ENCODE measurements at places on chromosomes 12 and 14.
A peak's percentile ranks its signal among the peaks of the same experiment; 100 is the strongest.

DNA sequence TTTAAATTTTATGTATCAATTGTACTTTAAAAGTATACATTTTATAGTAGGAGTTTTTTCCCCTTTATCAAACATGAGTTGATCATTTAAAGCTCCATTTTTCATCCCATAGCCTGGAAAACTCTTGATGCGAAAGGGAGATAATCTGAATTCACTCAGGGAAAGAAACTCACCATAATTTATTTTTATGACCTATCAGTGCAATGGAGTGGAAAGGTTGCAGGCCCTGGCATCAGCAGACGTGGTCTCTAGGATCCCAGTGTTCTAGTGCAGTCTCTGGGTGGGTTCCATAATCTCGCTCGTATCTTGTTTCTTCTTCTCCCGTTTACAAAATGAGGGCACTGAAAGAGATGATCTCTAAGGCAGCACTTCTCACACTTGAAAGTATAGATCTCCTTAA, 85.0 kb downstream of the PTGER2 start:
- no peak for DNase-seq

- DNase-seq, result no peak
These were observed 33.2 kb downstream of the NCKAP5L start for GRCh38 chr12:49794811-49795653.

DNA sequence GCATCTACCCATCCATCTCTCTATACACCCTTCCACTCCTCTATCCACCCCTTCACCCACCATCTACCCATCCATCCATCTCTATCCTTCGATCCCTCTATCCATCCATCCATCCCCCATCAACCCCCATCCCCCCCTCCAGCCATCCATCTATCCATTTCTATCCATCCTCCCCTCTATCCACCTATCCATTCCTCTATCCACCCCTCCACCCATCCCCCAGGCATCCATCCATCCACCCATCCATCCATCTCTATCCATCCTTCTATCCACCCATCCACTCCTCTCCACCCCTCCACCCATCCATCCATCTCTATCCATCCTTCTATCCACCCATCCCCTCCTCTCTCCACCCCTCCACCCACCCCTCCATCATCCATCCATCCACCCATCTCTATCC, 17.5 kb upstream of the GPR132 start:
- no peak for DNase-seq

GRCh38 chr14:93431036-93431670, 414 bp downstream of the UNC79 start:
- DNase-seq, result peak; percentile 42

DNA sequence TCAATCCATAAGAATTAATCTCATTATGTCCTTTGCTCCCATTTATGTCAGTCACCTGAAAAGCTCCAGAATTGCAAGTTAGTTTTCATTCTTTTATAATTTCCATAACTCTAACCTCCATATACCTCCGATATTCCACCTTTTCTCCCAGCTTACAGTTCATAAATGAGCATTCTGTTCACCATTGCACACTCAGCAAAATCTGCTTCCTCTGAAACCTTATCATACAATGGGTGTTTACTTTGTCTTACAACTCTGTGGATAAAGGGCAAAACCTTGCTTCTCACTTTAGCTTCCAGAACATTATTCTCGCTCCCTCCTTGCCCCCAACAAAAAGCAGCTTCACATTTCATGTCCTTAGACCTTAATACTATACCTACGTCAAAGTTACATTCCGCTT, 19.3 kb upstream of the SLCO1B1 start:
- DNase-seq, result no peak

DNA sequence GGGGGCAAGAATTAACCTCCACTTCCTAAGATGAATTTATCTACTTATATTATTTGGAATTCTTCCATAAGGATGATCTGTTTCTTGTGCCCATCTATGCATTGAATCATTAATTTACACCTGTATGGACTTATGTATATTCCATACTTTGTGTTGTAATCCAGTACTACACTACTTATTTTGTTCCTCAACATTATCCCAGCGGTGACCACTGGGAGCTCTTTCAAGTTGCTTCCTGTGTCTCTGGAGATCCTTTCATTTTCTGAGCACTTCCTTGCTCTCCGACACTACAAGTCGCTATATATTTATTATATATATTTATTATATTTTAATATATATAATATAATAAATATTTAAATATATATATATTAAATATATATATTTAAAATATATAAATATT, 54.9 kb upstream of the SCN8A start:
- DNase-seq, result no peak

GRCh38 chr12:59927032-59927431, 331.2 kb downstream of the SLC16A7 start:
- DNase-seq, result no peak

DNA sequence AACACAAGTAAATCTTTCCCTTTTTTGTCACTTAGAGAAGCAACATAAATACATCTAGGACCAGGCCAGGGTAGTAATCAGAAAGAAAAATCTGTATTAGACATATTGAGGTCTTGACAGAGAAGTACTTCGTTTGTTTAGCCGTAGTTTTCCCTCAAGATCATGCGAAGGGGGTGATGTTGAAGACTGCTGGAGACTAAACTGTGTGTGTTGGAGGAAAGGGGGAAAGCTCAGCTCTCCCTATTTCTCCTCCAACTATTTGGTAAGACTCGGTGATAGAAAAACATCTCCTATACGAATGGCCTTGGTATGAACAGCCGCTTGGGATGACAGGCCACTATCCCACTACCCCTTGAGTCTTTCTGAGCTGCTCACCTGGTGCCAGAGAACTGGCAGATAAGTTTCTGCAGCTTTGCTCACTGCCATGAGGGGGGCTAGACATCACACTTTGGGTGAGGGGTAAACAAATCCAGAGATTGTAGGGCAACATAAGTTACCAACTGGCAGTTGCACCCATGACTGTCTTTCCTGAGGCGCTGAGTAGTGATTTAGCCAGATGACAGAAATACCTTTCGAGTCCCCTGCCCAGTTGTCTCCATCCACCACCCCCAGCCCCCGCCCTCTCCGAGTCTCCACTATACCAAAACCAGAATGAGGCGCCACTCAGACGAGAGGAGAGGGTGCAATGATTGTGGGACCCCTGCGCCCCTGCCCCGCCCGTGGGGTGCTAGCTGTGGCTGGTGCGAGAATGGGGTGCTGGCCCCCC, 685 bp downstream of the VAMP1 start:
- DNase-seq, result no peak

GRCh38 chr14:34374998-34375740, 86.9 kb downstream of the SPTSSA start:
- no peak for DNase-seq

DNA sequence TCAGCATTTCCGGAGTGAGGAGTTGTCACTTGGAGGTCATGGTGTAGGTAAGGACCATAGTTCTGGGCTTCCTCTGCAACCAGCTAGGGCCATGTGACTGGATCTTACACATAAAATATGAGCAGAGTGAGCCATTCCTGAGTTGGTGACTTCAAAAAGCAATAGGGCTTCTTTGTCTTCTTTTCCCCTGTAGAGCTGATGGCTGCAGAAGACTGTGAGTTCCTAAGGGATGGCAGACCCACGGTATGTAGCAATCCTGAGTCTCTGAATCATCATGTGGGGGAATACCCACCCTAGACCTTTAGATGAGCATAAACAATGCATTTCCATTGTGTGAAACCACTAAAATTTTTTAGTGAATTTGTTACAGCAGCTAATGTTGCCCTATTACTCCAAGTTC, 151.1 kb upstream of the TBX3 start:
- no peak for DNase-seq

- DNase-seq, result no peak
These were observed 4.3 kb downstream of the STYK1 start for GRCh38 chr12:10669533-10669932.

GRCh38 chr12:131980263-131980662, 30.5 kb downstream of the EP400 start:
- DNase-seq, result no peak

- DNase-seq, result no peak
These were observed 13.8 kb downstream of the MGST1 start for GRCh38 chr12:16361142-16361783.

DNA sequence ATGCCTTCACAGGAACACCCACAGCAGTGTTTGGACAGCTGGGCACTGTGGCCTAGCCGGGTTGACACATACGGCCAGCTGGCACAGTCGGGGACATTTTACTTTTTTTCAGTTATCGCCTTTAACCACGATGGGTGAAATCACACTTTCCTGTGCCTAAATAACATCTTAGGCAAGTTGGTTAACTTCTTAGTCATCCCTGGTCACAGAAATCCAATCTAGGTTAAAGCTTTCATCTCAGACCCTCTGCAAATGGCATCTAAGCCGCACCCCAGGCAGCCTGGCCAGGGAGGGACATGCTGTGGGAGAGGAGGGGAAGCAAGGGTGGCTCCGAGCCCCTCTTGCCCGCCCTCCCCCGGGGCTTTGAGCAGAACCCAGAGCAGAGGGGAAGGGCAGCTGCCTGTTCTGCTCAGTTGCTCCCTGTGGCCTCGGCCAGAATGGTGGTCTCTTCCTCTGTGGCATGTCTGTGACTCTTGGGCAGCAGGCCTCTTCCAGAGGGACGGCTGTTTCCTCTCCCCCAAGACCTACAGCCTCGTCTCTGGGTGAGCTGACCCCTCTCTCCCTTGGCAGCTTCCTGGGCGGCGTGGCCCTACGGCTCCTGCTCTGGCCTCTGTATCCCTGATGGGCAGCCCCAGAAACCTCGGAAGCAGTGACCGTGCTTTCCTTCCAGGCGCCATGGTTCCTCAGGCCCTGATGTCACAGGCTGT, 85.4 kb upstream of the DYNC1H1 start:
- no peak for DNase-seq

DNA sequence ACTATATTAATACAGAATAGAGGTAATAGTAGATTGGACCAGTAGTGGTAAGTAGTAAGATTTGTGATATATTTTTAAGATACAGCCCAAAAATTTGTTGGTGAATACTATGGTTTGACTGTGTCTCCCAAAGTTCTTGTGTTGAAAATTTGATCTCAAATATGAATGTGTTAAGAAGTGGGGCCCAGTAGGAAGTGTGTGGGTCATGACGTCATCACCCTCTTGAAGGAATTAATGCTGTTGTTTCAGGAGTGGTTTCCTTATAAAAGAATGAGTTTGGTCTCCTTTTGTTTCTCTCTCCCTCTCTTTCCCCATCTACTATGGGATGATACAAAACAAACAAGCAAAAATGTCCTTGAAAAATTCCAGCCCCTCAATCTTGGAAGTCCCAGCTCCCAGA, 16.3 kb downstream of the LUM start:
- DNase-seq, result no peak

DNA sequence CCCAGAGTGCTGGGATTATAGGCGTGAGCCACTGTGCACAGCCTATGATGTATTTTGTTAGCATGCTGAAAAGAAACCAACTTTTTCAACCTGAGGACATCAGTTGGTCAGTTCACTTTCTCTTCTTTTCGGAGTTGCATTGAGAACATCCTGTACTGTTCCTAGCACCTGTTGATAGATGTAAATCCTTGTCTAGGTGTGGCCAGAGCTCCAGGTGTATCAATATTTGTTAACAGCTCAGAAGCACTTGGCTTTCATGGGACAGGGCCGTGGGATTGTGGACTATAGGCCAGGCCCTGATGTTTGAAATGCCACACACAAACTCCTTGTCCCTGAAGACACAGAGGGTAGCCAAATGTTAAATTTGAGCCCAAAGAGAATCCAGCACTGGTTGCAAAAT, 14.9 kb downstream of the HCAR2 start:
- DNase-seq, result no peak

GRCh38 chr12:93229494-93230325, 148.0 kb upstream of the NUDT4 start:
- DNase-seq, result no peak

DNA sequence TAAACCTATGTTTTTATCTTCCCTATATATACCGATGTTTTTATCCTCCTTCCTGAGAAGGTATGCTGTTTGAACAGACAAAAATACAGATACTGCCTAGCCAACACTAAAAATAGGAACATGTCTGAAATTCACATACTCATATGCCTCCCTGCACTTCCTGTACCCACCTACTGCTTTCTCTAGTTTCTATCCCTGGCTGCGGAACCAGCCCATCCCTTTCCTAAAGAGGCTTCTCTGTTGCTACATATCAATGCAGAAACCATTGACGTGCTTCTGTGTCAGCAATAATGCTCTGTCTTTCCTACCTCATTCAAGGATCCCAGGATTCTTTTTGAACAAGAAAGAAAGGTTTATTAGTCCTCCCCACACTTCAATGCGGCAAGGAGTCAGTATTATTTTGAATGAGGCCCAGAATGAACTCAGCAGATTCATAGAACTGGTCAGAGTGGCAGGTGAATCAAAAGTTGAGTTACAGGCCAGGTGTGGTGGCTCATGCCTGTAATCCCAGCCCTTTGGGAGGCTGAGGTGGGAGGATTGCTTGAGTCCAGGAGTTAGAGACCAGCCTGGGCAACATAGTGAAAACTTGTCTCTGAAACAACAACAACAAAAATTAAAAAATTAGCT, 67.8 kb upstream of the NAP1L1 start:
- DNase-seq, result no peak

DNA sequence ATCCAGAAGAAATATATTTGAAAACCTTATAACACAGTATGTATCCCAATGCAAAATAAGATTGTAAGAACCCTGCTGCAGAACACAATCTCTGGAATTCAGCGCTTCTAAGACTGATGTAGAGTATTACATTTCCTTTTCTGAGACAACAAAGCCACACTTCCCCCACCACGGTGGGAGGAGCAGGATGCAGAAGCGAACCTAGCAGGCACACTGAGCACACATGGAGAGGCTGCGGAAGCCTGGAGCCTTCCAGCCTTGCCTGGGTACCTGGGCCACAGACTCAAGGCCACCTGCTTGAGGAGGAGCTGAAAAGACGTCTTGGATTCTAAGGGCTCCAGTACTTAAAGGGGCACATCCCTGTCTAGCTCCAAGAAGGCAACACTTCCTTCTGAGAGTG, 46.4 kb downstream of the TCHP start:
- no peak for DNase-seq

- DNase-seq, result no peak
These were observed 22.3 kb downstream of the KCNK10 start for GRCh38 chr14:88300817-88301216.

- DNase-seq, result no peak
These were observed 133.7 kb upstream of the RTL1 start for GRCh38 chr14:101037021-101037817.

- no peak for DNase-seq
These were observed 3.5 kb upstream of the BDKRB1 start for GRCh38 chr14:96252323-96252998.

DNA sequence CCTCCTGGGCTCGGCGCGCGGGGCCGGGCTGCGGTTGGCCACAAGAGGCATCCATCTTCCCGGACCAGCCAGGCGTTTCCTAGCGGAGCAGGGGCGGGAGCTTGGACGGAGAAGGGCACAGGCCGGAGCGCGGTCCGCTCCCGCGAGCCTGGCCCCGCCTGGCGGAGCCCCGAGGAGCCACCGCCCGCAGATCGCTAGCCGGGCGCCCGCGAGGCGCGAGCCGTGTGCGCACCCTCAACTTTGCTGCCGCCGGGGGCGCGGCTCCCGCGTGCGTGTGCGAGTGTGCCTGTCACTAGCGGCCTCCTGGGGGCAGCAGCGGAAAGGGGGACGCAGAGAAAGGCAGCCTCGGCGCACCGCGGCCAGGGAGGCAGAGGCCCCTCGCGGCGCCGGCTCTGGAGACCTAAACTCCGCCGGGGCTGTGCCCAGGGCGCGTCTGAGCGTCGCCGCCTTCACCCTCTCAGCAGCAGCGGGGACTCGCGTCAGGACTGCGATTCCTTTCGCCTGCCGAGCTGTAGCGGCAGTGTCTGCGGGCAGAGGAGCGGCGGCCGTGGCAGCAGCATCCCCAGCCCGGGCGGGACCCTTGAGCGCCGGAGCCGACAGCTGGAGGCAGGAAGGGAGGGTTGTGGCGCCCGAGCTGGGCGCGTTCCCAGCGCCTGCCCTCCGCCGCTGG, 644 bp upstream of the SRGAP1 start:
- peak; percentile 86 for DNase-seq

- DNase-seq, result no peak
These were observed 576 bp downstream of the ZBTB1 start for GRCh38 chr14:64504897-64505794.

All from NCI-H1417 treated with DMSO at 0.1 percent for 48 hours (cell line).